ENCODE measurements at places on chromosomes 6 and 20. TPM values are rescaled to one million over a fixed set of nuclear protein-coding genes. Genes with fewer than 3 reads are reported as not detected.

GATA5 gene
- total RNA-seq, result not detected

SHLD1 gene
- total RNA-seq, result 1.3 TPM

MICB gene
- 15.7 TPM for total RNA-seq

GRIK2 gene
- total RNA-seq, result not detected

GMNN gene
- 28.3 TPM for total RNA-seq

UNC93A gene
- total RNA-seq, result not detected

CYP21A2 gene
- not detected for total RNA-seq

APCDD1L gene
- 0.09 TPM for total RNA-seq

SDHAF4 gene
- 3.6 TPM for total RNA-seq

PTPRK gene
- 45.1 TPM for total RNA-seq

TBC1D20 gene
- total RNA-seq, result 24.7 TPM

XKR7 gene
- total RNA-seq, result not detected

STMND1 gene
- total RNA-seq, result not detected

TREM1 gene
- not detected for total RNA-seq

ZNF165 gene
- total RNA-seq, result 0.36 TPM

RALGAPA2 gene
- 24.7 TPM for total RNA-seq

TPD52L2 gene
- 101 TPM for total RNA-seq

CTAGE9 gene
- total RNA-seq, result not detected

SLC4A11 gene
- total RNA-seq, result 4.1 TPM

POM121L2 gene
- total RNA-seq, result not detected

WFDC5 gene
- total RNA-seq, result not detected

TULP4 gene
- total RNA-seq, result 85.8 TPM

NFATC2 gene
- 1.5 TPM for total RNA-seq

CST5 gene
- not detected for total RNA-seq

OPRL1 gene
- 2.6 TPM for total RNA-seq

CHMP4B gene
- 42.4 TPM for total RNA-seq
